ENCODE measurements at places on chromosomes 2 and 18.

DNA sequence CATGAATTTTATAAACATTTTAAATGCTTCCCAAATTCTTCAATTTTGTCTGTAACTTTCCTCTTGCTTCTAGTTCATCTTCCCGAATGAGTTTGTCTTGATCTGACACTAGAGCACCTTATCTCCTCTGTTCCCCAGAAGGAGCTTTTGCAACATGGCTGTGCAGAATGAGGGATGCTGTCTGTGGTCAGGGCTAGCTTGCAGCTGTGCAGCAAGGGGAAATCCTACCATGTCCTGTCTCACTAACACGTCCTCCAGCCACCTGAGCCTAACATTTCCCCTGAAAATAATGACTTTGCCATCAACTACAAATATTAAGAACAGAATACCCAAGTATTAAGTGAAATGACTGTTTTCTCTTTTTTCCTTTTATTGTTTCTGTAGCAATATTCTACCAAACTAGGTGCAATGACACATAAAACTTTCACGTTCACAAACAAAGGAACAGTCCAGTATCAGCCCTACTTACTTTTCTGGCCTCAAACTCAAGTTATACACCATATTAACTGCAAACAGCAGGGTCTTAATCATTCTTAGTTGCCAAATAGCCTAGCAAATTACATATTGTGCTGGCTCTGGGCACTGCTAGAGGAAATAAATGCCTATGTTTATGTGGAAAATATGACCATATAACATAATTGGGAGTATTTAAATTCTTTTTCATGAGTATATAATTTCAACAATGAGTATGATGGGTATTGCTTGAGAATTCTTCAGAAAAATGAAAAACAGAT, 423.3 kb downstream of the CMPK2 start:
- no peak for DNase-seq

DNA sequence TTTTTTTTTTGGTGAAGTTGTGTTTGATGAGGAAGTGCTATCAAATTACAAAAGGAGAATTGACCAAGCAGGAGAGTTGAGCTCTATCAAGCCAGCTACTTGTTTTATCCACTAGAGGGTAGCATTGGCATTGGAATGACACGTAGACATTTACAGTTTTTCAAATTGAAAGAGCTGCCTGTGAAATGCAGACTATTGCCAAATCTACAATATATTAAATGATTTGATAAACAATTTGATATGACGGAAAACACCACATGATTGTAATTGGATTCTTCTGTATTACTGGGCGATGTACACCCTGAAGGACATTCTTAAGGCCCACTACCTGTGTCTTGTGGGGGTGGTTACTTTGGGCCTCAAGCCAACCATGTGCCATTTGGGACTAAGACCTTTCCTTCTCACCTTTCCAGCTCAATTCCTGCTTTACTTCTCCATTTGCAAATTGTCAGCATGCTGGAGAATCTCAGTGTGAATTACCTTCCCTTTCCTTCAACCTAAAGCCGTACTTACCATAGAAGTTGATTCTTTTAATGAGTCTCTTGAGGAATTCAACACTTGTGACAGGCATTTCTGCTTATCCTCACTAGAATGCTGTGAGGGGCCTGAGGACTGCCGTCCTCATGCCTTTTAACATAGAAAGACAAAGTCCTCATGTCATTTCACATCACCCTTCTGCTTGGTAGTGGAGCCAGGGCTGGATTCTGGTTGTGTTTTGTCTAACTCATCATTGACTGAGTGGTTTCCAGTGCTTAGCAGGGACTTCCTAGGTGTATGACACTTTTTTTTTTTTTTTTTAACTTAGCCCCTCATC, 134.8 kb upstream of the THUMPD2 start:
- DNase-seq, result no peak

- no peak for DNase-seq
Measured at GRCh38 chr18:26802330-26803200, 62.9 kb downstream of the AQP4 start.

DNA sequence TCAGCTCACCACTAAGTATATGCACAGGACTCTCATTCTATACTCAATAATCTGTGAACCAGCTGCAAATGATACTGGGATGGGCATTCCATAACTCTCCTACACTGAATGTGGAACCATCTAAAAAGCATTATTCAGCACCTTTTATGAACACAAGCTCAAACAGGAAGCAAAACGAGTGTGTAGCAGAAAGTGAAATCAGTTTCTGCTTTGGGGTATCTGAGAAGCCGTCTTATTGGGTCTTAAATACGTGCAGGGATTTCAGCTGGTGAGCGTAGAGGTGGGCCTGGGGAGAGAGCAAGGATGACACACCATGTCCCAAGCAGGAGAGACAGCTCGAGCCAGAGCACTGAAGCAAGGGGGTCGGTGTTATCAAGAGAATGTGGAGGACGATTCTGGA, 120.0 kb upstream of the TTN start:
- no peak for DNase-seq

- DNase-seq, result no peak
Measured at GRCh38 chr18:48111587-48111986, 181.1 kb upstream of the SMAD2 start.

- DNase-seq, result no peak
Measured at GRCh38 chr2:14602309-14602708, 30.2 kb upstream of the LRATD1 start.

- no peak for DNase-seq
Measured at GRCh38 chr2:237236188-237236587, 150.5 kb downstream of the COPS8 start.

DNA sequence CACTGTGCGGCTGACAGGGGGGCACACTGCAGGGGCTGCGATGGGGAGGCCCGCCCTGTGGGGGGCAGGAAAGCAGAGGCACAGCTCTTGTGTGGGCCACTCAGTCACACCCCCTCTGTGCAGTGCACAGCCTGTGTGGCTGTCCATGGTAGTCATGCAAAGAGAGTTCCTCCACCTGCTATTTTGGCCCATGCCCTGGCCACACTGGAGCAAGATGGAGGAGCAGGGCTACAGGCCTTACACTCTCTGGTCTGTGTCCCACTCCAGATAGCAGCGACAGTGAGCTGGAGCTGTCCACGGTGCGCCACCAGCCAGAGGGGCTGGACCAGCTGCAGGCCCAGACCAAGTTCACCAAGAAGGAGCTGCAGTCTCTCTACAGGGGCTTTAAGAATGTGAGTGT, 28.5 kb upstream of the FAHD2A start:
- no peak for DNase-seq

DNA sequence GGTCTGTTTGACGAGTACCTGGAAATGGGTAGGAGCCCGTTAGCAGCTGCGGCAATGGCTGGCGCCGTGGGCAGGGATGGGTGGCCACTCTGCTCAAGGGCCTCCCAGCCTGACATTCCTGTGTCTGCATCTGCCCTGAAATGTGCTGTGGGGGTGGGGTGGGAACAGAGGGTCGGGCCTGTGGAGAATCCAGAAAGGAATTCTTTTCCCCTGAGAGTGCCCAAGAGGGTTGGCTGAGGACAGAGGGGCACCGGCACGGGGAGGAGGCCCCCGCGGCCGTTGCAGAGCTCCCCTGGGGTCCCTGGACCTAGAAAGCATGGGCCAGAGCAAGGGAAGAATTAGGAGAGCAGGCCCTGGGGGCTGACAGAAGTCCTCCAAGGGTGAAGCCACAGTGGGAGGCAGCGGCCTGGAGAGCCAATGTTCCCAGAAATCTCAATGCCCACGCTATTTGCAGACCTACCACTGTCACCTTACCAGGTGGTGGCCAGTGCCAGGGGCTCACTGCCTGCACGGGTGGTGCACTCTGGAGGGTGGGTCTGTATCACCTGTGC, 27.8 kb downstream of the ANO7 start:
- DNase-seq, result no peak

GRCh38 chr2:196293751-196294515, 122.6 kb upstream of the STK17B start:
- no peak for DNase-seq

DNA sequence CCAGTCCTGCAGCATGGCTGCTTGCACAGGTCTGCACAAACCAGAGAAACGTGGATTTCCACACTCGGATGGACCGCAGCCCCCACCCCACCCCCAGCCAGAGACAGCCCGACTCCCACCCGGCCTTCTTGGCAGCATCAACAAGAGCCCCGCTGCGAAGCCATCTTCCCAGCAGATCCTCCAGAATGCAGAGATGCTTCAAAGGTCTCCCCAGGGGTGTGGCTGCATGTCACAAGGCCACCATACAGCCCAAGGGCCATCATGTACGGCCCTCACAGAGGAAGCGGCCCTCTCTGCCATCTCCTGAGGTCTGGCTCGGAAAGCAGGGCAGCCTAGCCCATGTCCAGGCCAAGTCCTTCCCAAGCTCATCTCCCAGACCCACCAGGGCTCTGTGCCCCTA, 11.5 kb downstream of the DNMT3A start:
- DNase-seq, result no peak

DNA sequence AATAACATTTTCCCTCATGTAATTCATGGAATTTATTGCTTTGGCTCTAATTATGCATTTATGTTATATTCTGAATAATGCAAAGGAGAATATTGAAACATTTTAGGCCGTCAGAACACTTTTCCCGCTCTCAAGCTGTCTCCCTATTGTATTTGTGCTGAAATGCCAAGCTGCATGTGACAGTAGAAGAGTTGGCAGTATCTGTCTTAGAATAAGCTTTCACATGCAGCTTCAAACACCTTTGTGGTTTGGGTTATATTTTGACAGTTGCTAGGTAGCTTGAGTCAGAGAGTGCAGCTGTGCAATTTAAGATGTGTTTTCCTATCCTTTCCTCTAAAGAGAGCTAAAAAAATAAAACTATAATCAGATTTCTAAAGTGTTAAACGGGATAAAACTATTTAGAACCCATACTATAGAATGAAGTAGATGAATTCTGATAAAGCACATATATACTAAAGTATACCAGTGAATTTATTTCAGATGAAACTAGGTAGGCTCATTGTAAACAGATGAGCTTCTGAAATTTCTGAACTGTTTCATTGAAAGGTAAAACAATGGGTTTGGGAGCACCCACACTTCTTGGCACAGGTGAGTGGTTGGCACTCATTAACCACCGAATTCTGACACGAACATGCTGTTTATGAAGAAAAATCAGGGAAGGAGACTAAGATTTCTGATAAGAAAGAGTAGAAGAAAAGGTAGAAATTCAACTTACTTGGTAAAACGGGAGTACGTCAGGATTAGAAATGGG, 43.4 kb downstream of the PLCL1 start:
- no peak for DNase-seq

GRCh38 chr2:66890166-66890742, 455.3 kb downstream of the MEIS1 start:
- DNase-seq, result no peak

DNA sequence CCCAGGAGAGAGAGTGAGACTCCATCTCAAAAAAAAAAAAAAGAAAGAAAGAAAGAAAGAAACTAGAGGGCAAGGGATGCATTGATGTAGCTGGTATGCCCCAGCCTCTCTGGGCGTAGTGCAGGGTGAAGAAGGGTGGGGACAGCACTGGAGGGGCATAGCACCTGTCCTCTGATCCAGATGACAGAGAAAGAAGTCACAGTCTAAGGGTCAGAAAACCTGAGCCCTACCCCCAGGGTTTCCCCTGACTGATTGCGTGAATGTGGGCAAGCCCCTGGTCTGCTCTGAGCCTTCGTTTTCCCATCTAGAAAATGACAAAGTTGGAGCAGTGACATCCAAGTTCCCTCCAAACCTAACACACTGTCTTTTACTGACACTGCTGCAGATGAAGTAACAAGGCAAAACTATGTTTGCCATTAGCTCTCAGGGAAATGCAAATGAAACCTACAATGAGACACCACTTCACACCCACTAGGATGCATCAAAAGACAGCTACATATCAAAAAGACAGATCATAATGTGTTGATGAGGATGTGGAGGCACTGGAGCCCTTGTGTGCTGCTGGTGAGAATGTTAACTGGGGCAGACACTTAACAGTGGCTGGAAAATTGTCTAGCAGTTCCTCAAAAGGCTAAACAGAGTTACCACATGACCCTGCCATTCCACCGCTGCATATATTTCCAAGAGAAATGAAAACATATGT, 19.5 kb upstream of the YWHAQ start:
- no peak for DNase-seq

DNA sequence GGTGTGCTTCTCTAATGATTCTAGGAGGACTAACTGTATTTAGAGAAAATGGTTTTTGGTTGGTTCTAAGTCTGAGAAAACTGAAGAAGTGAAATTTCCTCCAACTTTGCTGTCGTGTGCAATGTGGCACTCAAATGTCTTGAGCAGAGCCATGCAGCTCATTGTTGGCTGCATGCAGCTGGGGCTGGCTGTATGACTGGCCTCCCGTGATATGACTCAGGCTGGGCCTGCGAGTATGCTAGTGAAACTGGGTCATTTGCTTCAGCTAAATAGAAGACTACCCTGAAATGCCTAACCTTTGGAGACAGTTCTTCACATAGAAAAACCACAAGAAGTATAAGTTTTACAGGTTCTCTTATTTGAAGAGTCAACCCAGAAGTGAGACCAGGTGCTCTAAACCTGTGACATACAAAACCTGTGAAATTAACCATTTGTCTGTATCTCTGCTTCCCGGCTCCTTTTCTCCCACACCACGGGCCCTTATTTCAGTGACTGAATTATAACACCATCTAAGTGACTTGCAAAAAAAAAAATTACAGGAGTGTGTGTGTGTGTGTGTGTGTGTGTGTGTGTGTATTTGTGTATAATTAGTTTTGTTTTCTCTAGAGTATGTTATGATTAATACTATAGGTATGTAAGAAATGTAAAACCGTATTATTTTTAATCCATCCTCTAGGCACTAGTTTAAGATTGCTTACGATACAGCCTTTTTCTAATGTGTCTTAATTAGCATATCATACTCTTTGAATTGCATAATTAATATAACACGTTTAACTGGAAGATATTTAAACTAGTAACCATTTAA, 15.9 kb downstream of the POLI start:
- peak; percentile 32 for DNase-seq

GRCh38 chr2:64608867-64609226, 44.9 kb downstream of the SERTAD2 start:
- DNase-seq, result no peak

GRCh38 chr2:96523659-96524481, 12.7 kb upstream of the ARID5A start:
- no peak for DNase-seq

- no peak for DNase-seq
Measured at GRCh38 chr2:239780236-239780994, 244.7 kb downstream of the NDUFA10 start.

GRCh38 chr2:10325278-10326145, 22.8 kb downstream of the HPCAL1 start:
- DNase-seq, result no peak

DNA sequence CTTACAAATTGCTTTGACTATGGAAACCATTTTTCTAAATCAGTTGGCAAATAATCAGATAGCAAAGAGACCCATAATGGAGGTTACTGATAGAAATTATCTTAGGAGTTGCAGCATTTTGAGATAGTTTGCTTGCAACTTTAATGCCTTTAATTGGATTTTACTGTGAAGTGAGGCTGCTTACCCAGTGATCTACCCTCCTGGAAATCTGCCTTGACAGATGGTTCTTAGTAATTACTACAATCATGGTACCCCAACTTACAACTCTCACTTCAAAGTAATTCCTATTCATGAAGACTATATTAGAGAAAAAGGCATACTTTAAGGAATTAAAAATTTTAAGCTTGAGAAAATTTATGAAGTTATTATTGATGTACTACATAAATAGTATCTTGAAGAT, 1288.6 kb upstream of the CDH2 start:
- no peak for DNase-seq
